ENCODE measurements at places on chromosomes 4 and X.

GRCh38 chr4:18458465-18458864 is 436.9 kb upstream of the LCORL start:
- DNase-seq = no peak

- no peak for DNase-seq
Observed at GRCh38 chrX:153827016-153827415, 3.3 kb downstream of the PDZD4 start.

DNA sequence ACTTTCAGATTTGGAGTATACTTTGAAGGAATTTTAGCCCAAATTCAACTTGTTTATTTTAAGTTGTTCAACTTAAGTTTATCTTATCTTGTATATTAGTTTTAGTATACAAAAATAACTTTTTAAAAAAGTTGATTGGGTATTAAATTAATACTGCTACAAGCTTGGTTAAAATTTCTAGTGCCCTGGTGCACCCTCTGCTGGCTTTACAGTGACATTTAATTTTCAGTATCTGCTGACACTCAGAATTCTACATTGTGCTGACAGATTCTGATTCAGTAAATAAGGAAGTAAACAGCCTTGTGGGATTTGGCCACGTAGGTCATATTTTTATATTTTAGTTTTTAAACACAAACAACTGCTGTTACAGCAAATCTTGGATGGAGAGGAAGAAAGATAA is 2.9 kb downstream of the EDA start:
- DNase-seq = no peak

- DNase-seq = no peak
Observed at GRCh38 chr4:184024637-184025036, 119.5 kb downstream of the STOX2 start.

DNA sequence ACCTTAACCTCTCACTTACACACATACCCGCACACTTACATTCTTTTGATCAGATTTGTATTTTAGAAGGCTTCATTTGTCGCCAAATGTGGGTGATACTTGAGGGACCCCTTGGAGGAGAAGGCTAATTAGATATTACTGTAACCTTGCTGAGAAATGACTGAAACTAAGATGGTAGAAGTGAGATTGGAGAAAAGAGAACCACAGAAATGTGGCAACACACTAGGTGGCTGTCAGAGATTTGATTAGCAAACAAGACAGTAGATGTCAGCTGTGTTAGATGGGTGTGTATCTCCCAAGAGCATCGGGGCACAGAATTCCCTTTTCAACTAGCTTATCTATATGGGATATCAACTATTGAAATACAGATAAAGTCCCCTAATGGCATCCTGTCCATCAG is 149.3 kb upstream of the FABP2 start:
- DNase-seq = no peak

GRCh38 chrX:153310901-153311300 is 10.7 kb downstream of the PNMA6F start:
- no peak for DNase-seq

DNA sequence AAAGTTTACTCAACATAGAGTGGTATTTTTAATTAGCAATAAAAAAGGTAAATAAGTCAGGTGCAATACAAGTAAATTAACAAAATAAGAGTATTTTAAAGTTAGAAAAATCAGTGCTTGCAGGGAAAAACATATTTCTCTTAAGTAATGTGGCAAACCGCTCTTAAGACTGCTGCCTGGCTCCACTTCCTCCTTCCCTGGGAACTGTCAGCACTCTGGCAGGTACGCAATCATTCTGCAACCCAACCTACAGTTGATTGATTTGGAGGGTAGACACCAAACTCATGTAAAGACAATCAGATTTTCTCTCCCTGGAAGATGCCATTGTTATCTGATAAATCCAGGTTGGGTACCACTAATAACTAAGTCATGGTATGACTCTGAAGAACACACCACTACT is 63.9 kb downstream of the PPP3CA start:
- no peak for DNase-seq

DNA sequence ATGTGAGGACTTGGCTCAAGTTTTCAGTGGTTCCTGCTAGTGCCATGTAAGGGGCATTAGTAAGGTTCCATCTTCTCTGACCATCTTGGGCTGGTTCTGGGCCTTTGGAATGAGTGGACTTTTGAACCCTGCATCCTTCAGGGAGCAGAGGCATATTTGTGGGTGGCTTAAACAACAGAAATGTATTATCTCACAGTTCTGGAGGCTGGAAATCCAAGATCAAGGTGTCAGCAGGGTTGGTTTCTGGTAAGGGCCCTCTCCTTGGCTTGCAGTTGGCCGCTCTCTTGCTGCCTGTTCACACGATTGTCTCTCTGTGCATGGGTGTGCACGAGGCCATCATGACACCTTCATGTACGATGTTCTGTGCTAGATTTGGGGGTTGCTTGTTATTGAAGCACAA is 21.3 kb downstream of the CCKAR start:
- DNase-seq = no peak

DNA sequence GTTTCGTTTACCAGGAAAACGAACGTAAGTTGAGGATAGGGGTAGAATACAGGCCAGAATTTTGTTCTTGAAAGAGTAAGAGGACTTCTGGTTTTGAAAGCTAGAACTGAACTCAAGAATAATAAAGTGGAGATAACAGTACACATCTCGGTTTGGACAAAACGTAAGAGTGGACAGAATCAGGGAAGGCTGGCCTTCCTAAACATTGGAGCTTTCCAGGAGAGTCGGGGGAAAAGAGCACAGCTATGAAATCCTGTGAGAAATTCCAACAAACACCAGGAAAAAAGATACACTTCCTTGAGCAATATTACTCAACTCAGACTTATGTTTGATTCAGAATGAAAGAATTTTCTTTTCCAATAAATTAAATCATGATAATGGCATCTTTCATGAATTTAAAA is 1.2 kb downstream of the CTSO start:
- DNase-seq = no peak

DNA sequence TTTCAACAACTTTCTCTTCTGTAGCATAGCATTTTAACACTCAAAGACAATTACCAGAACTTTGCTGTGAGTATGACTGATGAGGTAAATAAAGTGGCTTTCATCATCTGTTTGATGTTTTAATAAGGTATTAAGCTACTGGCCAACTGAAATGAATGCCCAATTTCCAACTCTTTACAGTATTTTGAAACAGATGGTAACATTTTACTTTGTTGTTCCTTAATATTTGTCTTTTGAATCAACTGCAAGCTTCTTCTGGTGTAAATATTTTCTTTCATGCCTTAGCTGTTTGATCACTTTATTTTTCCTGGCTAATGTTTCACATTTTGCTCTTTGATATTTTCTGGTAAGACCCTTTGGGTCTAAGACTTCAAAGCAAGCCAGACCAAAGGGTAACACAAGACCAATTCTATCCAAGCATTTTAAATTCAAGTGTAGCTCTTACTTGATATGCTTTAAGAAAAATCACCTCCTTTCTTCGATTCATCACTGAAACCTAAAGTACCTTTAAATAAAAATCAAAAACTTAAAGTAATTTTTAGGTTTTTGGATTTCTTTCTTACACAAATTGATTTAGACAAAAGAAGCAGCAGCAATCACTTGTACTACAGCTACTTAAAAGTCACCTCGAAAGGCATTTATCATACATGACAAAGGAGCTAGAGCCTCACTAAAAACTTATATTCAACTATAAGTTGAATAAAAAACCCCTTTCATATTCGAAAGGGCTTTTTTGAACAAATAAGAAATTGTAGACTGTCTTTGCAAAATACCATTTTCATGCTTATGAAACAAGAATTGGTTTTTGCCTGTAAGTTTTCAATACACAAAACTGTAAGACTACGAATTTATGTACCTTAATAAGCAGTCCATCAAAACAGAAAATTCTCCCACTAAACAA is 57.6 kb downstream of the TBCK start:
- DNase-seq = no peak

DNA sequence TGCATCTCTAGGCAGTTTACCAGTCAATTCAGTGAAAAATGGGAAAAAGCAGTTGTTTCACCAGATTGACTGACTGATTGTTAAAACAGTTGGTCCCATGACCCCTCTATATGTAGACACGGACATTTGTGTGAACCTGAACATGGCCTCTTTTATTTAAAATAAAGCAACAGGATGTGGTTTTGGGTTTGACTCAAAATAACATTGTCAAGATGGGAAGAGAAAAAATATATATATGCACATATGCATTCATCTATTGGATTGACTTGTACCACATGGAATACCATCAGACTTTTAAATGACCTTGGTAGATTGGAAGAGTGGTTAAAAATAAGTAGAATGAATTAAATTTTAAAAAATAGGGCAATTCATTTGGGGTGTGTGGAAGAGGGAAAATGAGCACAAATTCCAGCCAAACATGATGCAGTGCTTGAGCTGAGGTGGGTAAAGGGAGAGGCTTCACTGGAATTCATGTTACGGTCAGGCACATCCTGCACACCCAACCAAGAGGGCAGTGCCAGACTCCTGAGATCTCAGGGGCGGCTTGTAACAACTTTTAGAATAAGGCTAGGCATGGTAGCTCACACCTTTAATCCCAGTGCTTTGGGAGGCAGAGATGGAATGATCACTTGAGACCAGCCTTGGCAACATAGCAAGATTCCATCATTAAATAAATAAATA is 560.7 kb upstream of the TENM3 start:
- no peak for DNase-seq

DNA sequence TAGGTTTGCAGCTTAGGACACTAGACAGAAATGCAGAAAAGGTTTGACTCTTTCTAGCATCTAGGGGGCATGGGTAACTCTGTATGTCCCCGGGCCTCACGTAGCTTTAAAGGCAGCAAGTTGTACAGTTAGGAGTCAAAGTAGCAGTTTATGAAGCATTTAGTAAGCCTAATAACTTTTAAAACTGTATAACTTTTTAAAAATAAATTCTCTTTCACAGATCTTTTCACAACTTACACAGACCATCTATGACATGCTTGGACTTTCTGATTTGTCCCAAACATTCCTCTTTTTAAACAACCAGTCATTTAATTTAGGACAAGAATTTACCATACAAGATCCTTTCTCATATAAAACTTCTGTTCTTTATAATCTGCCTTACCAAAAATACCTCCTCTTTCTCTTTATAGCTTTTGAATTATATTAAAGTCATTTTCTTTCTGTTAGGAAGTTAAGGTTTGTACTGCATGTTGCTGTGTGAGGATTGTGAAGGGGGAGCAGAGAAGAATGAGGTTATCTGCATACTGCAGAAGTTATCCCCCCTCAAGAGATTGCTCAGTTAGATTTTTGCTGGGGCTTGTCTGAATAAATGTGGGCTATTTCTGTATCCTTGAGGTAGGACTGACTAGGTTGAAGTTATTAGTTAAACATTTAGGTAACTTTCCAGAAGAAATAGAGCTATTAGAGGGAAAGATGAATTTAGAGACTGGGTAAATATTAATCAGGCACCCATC is 94.3 kb downstream of the CPE start:
- no peak for DNase-seq

- no peak for DNase-seq
Observed at GRCh38 chrX:119249891-119250290, 13.8 kb downstream of the PGRMC1 start.

GRCh38 chrX:43910012-43910411 is 27.8 kb upstream of the MAOB start:
- no peak for DNase-seq

DNA sequence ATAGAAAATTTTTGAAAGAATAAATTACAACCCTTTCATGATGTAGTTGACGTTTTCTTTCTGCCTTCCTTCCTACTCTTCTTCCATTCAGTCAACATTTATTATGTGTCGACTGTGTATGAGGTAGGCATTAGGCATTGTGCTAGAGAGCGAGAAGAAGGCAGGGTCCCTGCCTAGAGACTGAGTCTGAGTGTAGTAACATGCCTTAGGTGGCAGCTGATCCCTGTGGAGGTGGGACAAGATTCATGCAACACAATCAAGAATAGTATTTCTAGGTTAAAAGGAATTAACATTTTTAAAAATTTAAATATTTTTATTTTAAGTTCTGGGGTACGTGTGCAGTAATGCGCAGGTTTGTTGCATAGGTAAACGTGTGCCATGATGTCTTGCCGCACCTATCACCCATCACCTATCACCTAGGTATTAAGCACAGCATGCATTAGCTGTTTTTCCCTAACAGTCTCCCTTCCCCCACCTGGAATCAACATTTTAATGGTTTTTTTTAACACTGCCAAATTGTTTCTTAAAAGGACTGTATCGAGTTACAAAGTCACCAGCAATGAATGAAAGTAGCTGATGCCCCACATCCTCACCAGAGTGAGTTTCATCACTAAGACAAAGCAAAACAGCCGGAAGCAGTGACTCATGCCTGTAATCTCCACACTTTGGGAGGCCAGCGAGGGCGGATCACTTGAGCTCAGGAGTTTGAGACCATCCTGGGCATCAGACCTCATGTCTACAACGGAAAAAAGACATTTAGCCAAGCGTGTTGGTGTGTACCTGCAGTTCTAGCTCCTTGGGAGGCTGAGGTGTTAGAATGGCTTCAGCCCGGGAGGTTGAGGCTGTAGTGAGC is 84.0 kb downstream of the WWC2 start:
- peak; percentile 42 for DNase-seq

- DNase-seq = no peak
Observed at GRCh38 chr4:53813998-53814397, 222.7 kb upstream of the LNX1 start.

GRCh38 chrX:16137416-16138107 is 14.2 kb downstream of the GRPR start:
- DNase-seq = no peak

DNA sequence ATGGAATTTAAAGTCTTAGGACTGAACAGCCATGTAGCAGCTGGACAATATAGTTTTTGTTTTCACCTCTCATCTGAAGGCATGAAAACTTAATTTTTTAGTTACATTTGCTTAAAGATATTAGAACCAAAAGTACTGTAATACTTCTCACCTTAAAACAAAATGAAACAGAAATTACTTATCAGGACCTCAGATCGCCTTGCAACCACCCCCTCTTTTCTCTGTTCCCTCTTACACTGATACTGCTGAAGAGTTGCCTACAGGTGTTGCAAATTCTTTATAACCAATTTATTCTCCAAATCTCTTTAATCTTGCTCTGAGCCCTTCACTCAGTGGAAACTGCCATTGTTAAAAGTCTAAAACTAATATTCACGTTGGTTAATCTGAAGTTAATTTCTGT is 145.0 kb downstream of the SPCS3 start:
- DNase-seq = no peak

DNA sequence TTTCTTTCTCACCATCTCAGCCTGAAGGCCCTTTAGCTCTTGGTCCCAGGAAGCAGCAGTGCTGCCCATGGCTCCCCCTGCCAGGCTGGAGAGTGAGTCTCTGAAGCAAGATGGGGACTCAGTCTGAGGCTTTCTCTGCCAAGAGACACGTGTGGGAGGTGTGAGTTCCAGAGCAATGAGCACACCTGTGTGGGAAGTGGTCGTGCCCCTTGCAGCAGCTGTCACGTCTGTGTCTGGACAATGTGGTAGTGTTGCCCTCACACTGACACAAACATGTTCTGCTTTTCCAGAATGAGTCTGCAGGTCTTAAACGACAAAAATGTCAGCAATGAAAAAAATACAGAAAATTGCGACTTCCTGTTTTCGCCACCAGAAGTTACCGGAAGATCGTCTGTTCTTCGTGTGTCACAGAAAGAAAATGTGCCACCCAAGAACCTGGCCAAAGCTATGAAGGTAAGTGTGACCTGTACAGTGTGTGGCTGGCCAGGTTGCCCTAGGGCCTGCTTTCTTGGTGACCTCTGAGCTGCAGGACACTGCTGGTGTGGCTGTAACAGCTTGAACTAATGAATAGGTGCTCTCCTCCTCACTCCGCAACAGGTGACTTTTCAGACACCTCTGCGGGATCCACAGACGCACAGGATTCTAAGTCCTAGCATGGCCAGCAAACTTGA is 1.9 kb downstream of the TACC3 start:
- peak; percentile 70 for DNase-seq

GRCh38 chrX:41759817-41760216 is 35.8 kb downstream of the GPR82 start:
- DNase-seq = no peak
